ENCODE measurements at places on chromosomes 1 and 21. TPM values are rescaled to one million over a fixed set of nuclear protein-coding genes. Genes with fewer than 3 reads are reported as not detected.

DNA sequence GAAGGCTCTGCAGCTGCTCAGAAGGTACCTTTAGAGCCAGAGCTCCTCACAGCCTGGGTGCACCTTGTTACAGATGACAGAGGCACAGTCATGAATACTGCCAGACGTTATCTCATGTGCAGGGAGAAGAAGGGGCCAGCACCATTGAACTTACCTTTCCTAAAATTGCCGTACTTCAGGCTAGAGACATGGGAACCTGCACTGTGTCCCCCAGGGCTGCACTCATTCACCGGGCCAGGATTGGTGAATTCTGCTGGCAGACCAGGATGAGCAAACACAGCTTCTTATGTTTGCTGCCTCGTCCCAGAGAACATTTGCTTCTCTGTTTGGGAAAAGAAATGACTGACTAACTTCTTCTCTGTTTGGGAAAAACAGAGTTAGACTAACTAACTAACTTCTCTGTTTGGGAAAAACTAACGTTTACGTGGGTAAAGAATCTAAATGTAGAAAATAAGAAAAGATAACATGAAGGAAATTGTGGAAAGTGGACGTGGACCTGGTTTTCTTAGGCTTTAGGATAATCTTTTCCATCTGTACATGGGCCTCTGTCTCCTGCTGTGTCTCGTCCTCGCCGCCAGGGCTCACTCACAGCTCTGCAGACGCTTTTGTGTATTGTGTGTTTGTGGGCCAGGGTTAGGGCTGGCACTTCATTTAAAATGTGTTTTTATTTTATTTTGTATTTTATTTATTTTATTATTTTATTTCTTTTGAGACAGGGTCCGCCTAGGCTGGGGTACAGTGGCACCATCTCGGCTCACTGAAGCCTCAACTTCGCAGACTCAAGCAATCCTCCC is 9.9 kb downstream of the OBSCN start:
- no peak for DNase-seq

- DNase-seq: no peak
These were observed 23.4 kb upstream of the POU2F1 start for GRCh38 chr1:167197236-167197635.

GRCh38 chr1:29284961-29285560 is 48.7 kb downstream of the PTPRU start:
- no peak for DNase-seq

GRCh38 chr1:244854166-244854565 is 10.2 kb downstream of the HNRNPU start:
- DNase-seq: no peak

GRCh38 chr21:45982092-45982757 is 655 bp downstream of the COL6A1 start:
- DNase-seq: no peak

The PTAFR gene
- 2.7 TPM for total RNA-seq
